ENCODE measurements at places on chromosomes 12 and 14. TPM values are rescaled to one million over a fixed set of nuclear protein-coding genes. Genes with fewer than 3 reads are reported as not detected.

GRCh38 chr14:99936056-99936455 lies 129.2 kb upstream of the EVL start:
- H3K4me3 ChIP-seq: no peak overlapping the region
- no peak for DNase-seq
- no peaks in the 10 kb centered on the region for H3K36me3 ChIP-seq
- no peaks in the 10 kb centered on the region for H3K27me3 ChIP-seq
- H3K4me1 ChIP-seq: no peaks in the 10 kb centered on the region
- H3K27ac ChIP-seq: no peak overlapping the region

DNA sequence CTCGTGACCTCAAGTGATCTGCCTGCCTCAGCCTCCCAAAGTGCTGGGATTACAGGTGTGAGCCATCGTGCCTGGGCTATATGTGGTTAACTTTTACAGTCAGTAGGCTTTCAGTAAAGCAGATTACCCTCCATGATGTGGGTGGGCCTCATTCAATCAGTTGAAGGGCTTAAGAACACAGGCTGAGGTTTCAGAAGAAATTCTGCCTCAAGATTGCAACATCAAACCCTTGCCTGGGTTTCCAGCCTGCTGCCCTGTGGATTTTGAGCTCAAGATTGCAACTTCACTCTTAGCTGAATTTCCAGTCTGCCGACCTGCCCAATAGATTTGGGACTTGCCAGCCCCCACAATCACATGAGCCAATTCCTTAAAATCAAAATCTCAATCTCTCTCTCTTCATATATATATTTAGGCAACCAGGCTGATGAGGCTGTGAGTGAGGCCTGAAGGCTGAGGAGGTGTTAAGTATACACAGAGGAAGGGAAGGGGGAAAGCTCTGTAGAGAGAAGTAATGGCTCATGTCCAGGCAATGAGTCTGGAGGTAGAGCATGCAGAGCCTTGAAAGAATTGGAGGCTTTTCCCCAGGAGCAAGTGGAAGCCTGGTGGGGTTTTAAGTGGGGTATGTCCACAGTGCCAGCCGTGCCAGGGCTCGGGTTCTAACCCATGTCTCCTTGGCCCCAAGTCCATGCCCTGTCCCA lies 33.3 kb upstream of the ACTN1 start:
- H3K36me3 ChIP-seq: no peaks in the 10 kb centered on the region
- no peak overlapping the region for H3K4me3 ChIP-seq
- DNase-seq: no peak
- H3K27me3 ChIP-seq: no peaks in the 10 kb centered on the region

DNA sequence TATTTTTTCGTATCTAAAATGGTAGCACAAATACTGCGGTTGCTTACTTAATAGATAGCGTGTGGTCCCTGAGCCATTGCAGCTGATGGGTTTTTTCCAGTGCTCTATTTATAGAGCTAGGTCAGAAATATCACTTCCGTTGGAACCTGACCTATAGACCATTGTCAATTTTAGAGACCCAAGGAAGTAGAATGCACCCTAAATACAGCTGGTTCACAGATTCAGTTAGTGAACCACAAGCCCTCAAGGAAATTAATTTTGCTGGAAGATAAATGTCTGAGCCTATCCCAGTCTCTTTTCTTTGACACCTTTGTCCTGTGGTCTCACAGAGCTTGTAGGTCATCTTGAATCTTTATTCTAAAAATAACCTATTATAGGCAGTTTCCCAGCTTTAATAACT lies 391.0 kb downstream of the ZFP36L1 start:
- H3K4me3 ChIP-seq: no peak overlapping the region
- H3K27ac ChIP-seq: peak overlapping the region; percentile 84
- H3K27me3 ChIP-seq: no peaks in the 10 kb centered on the region
- H3K4me1 ChIP-seq: peaks cover 17% of the 10 kb centered on the region
- H3K36me3 ChIP-seq: no peaks in the 10 kb centered on the region

- no peaks in the 10 kb centered on the region for H3K27me3 ChIP-seq
- no peak for DNase-seq
- H3K27ac ChIP-seq: no peak overlapping the region
These were observed 140.0 kb upstream of the PRICKLE1 start for GRCh38 chr12:42729535-42729900.

DNA sequence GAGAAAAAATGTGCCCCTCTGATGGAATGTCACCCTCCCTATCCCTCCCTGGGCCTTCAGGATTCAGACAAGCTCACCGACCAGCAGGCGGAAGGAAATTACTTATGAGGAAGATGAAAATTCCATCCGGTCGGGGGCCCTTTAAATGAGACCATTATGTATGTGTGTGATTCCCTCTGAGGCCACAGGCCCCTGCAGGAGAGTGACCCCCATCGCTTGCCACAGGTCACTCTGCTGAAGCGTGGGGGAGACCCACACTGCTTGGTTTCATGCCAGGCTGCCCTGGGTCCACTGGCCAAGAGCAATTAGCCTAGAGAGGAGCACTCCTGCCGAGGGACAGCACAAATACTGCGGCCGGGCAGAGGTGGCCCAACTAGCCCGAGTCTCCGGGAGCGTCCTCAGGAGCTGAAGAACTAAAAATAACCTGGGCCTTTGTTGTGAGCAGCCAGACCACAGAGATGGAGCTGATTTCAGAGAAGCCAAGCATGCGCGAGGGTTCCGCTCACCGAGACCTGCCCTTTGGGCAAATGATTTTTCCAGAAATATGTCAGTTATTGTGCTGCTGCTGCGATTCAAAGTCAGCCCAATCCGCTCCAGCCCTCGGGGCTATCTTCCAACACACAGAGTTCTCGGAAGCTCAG lies 276.4 kb downstream of the DPF3 start:
- H3K4me3 ChIP-seq: no peak overlapping the region
- H3K27ac ChIP-seq: peak overlapping the region; percentile 56
- no peaks in the 10 kb centered on the region for H3K27me3 ChIP-seq
- H3K4me1 ChIP-seq: peaks cover 10% of the 10 kb centered on the region

- H3K4me1 ChIP-seq: no peaks in the 10 kb centered on the region
- no peak overlapping the region for H3K4me3 ChIP-seq
- H3K27ac ChIP-seq: no peak overlapping the region
- no peak for DNase-seq
- H3K27me3 ChIP-seq: no peaks in the 10 kb centered on the region
- no peaks in the 10 kb centered on the region for H3K36me3 ChIP-seq
These were observed 11.1 kb downstream of the VPS37B start for GRCh38 chr12:122884860-122885259.

DNA sequence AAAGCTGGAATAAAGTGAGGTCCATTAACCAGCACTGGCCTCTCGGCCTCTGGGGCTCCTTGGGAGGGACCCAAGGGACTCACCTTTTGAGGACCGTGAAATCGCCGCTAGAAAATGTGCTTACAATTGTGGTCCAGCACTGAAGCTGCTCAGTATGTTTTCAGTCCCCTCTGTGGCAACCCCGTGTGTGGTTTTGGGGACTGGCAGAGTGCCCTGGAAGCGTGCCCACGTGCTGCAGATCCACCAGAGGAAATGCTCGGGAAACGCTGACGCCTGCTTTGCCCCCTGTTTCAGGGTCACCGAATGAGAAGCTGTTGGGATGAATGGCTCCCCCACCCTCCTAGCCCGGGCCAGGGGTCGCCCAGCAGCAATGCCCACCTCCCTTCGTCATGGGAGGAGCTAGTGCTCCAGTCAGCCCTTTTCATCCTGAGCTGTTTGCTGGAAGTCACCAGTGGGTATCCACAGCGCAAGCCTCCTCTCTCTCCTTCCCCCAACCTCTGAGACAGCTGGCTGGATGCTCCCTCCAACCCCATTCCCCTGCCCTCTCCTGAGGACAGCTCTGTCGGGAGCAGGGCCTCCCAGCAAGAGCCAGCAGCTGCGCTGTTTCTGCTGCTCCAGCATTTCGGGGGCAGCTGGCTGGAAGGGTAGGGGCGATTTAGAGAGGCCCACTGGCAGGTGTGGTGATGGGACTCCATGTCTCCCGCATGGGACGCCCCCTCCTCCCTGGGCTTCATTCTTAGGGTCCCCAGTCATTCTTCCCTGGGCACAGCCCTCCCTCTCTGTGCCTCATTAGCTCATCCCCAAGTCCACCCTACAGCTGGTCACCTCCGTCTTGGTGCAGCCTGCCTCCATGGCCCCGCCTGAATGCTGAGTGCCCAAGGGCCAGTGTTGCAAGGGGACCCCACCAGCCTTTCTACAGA lies 33.2 kb upstream of the PPP1R13B start:
- no peak overlapping the region for H3K4me3 ChIP-seq
- peaks cover 20% of the 10 kb centered on the region for H3K4me1 ChIP-seq
- no peaks in the 10 kb centered on the region for H3K36me3 ChIP-seq
- peak overlapping the region; percentile 64 for H3K27ac ChIP-seq
- H3K27me3 ChIP-seq: no peaks in the 10 kb centered on the region
- peak; percentile 73 for DNase-seq

GRCh38 chr14:33525626-33526025 lies 425.2 kb downstream of the EGLN3 start:
- DNase-seq: no peak
- H3K4me3 ChIP-seq: no peak overlapping the region
- no peaks in the 10 kb centered on the region for H3K27me3 ChIP-seq
- H3K4me1 ChIP-seq: no peaks in the 10 kb centered on the region
- no peak overlapping the region for H3K27ac ChIP-seq

GRCh38 chr12:25521625-25522256 lies 31.3 kb downstream of the LMNTD1 start:
- no peak overlapping the region for H3K4me3 ChIP-seq
- H3K27me3 ChIP-seq: no peaks in the 10 kb centered on the region
- no peaks in the 10 kb centered on the region for H3K4me1 ChIP-seq

DNA sequence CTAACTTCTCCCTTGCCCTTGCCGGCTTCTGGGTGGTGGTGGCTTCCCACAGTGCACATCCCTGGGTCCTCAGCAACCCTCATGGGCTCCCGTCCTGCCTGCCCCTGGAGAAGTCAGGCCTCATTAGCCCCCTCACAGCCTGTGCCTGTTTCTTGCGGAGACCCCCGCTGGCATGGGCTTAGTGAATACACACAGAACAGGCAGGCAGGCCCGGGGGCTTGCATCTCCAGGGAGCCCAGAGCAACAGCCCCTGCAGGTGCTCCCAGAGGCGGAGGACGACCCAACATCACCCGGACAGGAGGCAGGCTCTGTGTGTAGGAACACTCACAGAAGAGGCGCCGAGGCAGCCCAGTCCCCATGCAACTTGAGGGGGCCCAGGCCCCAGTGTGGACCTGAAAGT lies 25.1 kb upstream of the FBRSL1 start:
- H3K27me3 ChIP-seq: no peaks in the 10 kb centered on the region
- H3K4me3 ChIP-seq: no peak overlapping the region
- DNase-seq: no peak
- H3K36me3 ChIP-seq: no peaks in the 10 kb centered on the region

DNA sequence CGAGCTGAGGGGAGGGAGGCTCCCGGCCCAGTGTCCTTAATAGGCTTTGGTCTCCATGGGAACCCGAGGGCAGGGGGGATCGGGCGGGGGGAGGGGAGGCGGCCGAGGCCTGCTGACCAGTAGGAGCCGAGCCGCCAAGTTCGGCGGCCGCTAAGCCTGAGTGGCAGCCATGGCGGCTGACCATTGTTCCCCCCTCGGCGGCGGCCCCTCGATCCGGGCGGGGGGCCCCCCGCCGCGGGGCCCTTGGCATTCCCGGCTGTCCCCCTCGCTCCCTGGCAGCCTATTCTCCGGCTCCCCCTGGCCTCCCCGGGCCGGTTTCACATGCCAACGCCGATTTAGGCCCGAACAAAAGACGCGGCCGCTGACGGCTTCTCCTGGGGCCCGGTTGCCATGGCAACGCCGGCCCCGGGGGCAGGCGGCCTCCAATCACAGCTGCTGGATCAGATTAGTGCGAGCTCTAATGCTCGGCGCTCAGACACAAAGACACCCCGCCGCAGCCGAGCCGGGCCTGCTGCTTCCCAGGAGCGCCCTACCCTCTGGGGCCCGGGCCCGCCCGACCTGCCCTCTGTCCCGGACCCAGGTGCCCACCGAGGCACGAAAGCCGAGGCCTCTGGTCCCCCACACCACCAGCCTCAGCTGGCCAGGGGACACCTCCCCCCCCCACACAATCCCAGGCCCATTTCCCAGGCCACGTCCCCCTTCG lies 7.3 kb downstream of the MSI1 start:
- DNase-seq: peak; percentile 62
- peak overlapping the region; percentile 22 for H3K4me3 ChIP-seq
- no peaks in the 10 kb centered on the region for H3K27me3 ChIP-seq
- H3K36me3 ChIP-seq: no peaks in the 10 kb centered on the region
- peak overlapping the region; percentile 70 for H3K27ac ChIP-seq

GRCh38 chr12:25960143-25960542 lies 1.7 kb downstream of the RASSF8 start:
- no peaks in the 10 kb centered on the region for H3K27me3 ChIP-seq
- peaks cover 3% of the 10 kb centered on the region for H3K4me1 ChIP-seq
- DNase-seq: no peak
- H3K27ac ChIP-seq: peak overlapping the region; percentile 95
- H3K36me3 ChIP-seq: no peaks in the 10 kb centered on the region
- peak overlapping the region; percentile 95 for H3K4me3 ChIP-seq

DNA sequence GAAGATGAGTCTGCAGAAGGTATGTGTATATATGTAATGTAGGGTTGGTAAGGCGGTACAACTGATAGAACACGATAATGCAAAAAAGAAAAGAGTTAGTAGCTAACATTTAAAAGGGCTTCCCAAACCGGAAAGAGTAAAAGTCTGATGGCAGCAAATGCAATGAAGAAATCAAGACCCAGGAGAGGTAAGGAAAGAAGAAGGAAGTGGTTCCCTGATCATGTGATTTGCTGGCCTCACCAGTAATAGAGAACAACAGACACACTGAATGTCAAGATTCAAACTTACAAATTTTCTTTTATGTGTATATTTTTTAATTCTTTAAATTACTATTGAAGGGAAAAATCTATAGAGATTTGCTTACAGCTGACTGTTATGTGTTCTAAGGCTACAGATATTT lies 18.4 kb downstream of the ZFC3H1 start:
- H3K27me3 ChIP-seq: no peaks in the 10 kb centered on the region
- no peak overlapping the region for H3K27ac ChIP-seq
- no peaks in the 10 kb centered on the region for H3K36me3 ChIP-seq
- H3K4me1 ChIP-seq: peaks cover 3% of the 10 kb centered on the region

DCAF4 gene
- not detected for total RNA-seq
